ENCODE measurements at places on chromosomes 6 and 20.

- DNase-seq, result no peak
These were observed 26.2 kb upstream of the VEGFA start for GRCh38 chr6:43743682-43744381.

DNA sequence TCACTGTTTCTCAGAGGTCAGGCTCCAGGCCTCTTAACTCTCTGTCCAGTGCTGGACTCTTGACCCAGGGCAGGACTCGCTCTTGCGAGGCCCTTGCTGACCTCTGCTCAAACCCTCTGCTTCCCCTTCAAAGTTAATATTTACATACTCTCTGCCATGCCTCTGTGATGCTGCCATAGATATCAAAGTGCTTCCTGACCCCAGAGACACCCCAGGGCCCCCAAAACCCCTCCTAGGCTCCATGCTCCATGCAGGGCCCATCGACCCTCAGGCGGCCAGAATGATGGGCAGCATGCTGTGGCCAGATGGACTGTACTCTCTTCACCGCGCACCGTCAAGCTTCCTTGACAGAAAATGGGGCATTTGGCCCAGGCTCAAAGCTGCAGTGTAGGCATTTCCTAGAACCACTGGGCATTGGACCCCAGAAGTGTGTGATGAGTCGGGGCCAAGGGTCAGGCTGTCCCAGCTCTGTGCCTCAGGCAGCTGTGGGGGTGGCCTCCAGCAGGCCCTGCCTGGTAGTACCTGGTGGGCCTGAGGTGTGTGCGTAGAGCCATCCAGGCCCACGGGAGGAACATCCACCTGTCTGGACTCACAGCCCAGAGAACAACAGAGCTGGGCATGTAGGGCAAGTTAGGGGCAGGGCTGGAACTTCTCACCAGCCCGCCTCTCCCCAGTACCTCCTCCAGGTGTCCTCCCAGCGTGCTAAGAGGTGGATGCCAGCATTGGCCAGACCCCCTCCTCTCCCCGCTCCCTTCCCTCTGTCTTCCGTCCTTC is 142.8 kb downstream of the VEGFA start:
- no peak for DNase-seq

- DNase-seq, result no peak
These were observed 49.4 kb downstream of the SNX5 start for GRCh38 chr20:17919149-17919548.

- DNase-seq, result no peak
These were observed 246.2 kb downstream of the HIVEP2 start for GRCh38 chr6:142698751-142699150.
